Activated CD8-positive, alpha-beta T cell treated with anti-CD3 and anti-CD28 coated beads for 36 hours (primary cell): ENCODE measurements at places on chromosomes 1 and 21.

DNA sequence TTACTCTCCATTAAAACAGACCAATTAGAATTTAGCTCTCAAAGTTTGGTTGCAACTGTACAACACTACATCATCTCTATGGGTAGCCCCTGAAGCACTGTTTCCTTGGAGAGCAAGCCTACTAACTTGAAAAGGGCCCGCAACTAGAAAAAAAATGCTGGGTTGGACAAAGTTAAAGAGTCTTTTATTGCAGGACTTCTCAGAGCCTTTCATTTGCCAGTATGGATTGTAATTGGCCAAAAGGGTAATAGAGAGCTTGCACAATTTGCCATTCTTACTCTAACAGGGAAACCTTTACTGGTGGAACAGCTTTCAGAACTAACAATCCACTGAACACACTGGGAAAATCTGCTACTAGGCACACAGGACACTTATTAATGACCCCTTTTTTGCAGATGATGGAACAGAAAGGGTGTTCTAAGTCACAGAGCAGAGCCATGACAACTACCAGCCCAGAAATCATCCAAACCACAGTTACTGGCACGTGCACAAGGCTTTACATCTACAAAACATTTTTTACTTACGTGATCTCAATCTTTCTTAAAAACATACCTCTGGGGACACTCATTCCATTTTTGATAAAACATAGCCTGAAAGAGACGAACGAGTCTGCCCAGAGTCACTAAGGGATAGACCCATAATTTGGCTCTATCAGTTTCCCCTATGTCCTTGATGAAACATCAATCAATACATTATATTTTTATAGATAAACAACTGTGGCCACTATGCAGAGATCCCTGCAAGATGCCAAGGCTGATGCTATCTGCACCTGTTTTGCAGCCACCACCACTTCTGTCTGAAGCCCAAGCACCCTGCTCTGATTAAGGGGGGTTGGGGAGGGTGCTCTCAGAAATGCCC, 176.3 kb upstream of the EDN2 start:
- no peak for DNase-seq
- peak overlapping the region; percentile 89 for H3K27ac ChIP-seq
- H3K27me3 ChIP-seq, result no peaks in the 10 kb centered on the region
- peaks cover 48% of the 10 kb centered on the region for H3K36me3 ChIP-seq
- peak overlapping the region; percentile 96 for H3K4me3 ChIP-seq

GRCh38 chr1:91092503-91092902, 70.7 kb upstream of the ZNF644 start:
- no peaks in the 10 kb centered on the region for H3K36me3 ChIP-seq
- no peaks in the 10 kb centered on the region for H3K4me1 ChIP-seq
- no peak for DNase-seq
- H3K4me3 ChIP-seq, result no peak overlapping the region
- H3K27me3 ChIP-seq, result peaks cover 6% of the 10 kb centered on the region

- peaks cover 43% of the 10 kb centered on the region for H3K4me1 ChIP-seq
- DNase-seq, result no peak
- H3K27ac ChIP-seq, result no peak overlapping the region
- H3K27me3 ChIP-seq, result no peaks in the 10 kb centered on the region
- no peak overlapping the region for H3K4me3 ChIP-seq
These were observed 23.8 kb downstream of the DENND2D start for GRCh38 chr1:111176678-111177077.

- H3K4me1 ChIP-seq, result no peaks in the 10 kb centered on the region
- no peaks in the 10 kb centered on the region for H3K36me3 ChIP-seq
- H3K27ac ChIP-seq, result no peak overlapping the region
- no peak for DNase-seq
- H3K27me3 ChIP-seq, result no peaks in the 10 kb centered on the region
These were observed 571.2 kb downstream of the ADGRL2 start for GRCh38 chr1:82371844-82372498.

DNA sequence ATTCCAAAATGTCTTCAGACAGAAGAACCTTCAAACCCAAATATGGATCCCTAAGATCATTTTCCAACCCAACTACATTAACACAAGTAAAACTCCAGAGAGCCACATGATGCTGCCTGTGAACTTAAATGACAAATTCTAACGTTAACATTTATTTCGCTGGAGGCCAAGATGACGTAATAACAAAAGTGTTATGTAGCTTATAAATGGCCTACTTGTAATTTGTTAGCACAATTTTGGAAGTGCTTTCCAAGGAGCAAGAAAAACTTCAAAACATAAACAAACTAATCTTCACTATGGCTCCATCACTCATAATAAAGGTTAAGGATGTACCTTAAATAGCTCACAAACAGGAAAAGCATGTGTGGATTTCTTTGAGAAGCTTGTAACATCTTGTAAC, 126.7 kb downstream of the HLCS start:
- H3K4me1 ChIP-seq, result no peaks in the 10 kb centered on the region
- H3K27me3 ChIP-seq, result no peaks in the 10 kb centered on the region
- H3K36me3 ChIP-seq, result peaks cover 4% of the 10 kb centered on the region
- DNase-seq, result no peak

- DNase-seq, result no peak
- no peaks in the 10 kb centered on the region for H3K4me1 ChIP-seq
- no peaks in the 10 kb centered on the region for H3K36me3 ChIP-seq
- no peak overlapping the region for H3K27ac ChIP-seq
These were observed 6.2 kb downstream of the BECN2 start for GRCh38 chr1:241963722-241964121.

GRCh38 chr21:35940074-35940927, 120.0 kb downstream of the SETD4 start:
- no peaks in the 10 kb centered on the region for H3K4me1 ChIP-seq
- H3K27me3 ChIP-seq, result peaks cover 7% of the 10 kb centered on the region
- H3K4me3 ChIP-seq, result no peak overlapping the region
- peak; percentile 9 for DNase-seq
- H3K36me3 ChIP-seq, result no peaks in the 10 kb centered on the region

DNA sequence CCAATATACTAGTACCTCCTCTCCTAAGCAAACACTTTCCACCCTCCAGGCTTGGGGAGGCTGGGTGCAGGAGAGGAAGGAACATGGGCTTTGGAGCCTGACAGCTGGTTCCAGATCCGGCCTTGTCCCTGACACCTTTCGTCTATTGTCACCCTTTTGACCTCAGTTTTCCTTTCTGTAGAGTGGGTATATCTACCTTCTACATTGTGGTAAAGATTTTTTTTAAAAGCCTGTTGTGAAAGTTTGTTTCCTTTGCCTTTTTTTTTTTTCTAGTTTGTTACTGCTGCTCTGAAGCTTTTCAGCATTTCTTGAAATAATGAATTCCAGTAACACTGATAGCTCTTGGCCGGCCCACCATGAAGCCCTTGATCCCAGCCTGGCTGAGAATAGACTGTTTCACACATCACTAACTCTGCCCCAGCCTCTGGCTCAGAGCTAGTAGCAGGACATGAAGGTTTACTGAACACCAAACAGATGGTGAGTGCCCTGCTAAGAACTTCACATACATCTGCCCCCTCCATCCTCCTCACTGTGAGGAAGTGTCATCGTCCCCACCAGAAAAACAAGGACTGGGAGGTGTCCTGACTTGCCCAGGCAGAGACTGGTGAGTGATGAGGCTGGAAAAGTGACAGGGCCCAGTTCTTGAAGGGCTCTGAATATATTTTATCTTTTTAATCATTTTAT, 33.0 kb upstream of the ID3 start:
- H3K27me3 ChIP-seq, result no peaks in the 10 kb centered on the region
- H3K36me3 ChIP-seq, result no peaks in the 10 kb centered on the region
- peaks cover 86% of the 10 kb centered on the region for H3K4me1 ChIP-seq
